ENCODE measurements at places on chromosomes 1 and 21.

DNA sequence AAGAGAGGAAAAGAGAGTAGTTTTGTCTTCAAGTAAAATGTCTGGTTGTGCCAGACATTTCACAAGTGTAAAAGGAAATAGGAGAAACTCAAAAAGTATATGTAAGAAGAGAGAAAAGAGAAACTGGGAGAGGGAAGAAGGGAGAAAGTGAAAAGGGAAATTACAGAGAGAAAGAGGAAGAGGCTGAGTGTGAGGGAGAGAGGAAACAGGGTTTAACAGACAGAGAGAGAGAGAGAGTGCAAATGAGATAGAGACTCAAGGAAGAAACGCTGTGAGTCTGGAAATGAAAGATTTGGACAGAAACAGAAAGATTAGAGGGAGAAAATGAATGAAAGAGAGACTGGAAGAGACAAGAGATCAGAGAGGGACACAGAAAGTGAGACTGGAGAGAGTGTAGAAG lies 806.2 kb downstream of the PLA2G4A start:
- DNase-seq = no peak

DNA sequence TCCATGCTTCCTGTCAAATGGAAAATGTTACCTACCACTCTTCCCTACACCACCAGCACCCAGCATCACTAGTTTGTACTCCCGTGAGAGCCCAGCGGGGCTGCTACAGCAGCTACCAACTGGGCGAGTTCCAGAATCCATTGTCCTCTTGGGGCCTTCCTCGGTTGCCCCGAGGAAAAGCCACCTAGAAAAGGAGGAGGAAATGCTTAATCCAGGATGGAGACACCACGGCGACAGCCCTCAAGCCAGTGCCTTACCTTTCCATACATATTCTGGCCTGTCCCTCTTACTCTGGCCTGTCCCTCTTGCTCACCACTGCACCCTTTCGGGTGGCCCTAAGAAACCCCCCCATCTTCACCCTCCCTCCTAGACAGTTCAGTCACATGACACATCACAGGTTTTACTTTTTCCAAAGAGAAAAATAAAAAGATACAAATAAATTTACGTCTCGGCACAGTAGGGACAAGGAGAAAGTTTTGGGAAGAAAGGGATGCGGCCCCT lies 478 bp downstream of the RIT1 start:
- no peak for DNase-seq

DNA sequence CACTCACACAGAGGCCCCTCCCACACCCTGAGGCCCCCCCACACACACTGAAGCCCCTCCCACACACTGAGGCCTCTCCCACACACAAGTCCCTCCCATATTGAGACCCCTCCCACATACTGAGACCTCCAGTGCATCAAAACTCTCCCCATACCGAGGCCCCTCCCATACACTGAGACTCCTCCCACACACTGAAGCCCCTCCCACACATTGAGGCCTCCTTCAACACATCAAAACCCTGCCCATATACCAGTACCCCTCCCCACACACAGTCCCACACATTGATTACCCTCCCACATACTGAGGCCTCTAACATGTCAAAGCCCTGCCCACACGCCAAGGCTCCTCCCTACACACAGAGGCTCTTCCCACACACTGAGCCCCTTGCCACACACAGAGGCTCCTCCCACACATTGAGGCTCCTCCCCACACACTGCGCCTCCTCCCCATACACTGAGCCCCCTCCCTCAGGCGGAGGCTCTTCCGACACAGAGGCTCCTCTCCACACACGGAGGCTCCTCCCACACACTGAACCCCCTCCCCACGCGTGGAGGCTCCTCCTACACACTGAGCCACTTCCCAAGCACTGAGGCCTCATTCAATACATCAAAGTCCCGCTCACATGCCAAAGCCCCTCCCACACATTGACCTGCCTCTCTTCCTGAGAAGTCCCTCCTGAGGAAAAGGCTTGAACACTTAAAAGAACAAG lies 392.3 kb downstream of the CAMTA1 start:
- no peak for DNase-seq

DNA sequence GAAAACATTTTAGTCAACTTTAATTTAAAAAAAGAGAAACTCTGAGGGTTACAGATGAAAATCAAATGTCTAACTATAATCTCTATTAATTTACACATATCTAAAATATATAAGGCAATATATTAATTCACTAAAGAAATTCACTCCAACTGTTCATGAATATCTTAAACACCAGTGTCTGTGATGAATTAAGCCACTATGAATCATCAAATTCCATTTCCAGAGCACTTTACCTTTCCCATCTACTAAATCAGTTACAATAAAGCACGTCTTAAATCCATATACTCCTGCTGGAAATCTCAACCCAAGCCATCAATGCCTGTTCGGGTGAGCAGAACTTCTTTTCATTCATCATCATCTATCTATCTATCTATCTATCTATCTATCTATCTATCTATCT lies 4.3 kb downstream of the TAF5L start:
- DNase-seq = no peak

DNA sequence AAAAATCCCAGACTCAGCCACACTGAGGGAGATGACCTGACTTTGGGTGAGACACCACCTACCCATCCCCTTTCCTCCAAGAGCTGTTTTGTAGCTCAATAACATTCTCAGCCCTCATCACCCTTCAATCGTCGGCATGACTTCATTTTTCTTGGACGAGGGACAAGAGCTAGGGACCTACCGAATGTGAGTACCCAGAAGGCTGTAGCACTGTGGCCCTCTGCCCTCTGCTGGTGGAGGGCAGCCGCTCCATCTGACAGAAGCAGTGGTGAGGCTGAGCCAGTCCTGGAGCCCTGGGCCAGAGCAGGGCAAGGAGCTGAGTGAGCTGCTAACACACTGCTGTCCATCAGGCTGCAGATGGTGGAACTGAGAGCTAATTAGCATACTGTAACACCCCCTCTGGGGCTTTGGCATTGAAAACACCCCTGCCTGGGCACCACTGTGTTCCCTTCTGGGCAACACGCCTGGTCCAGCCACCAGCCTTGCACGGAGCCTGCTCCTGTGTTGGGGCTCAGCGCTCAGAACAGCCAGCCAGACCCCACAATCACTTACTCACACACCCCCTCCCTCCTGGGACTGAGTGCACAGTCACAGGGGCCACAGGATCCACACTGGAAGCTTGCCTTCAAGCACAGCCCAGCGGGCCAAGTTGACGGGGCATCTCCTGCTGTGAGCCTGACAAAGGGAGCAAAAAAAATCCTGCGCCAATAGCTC lies 18.3 kb upstream of the ALPL start:
- DNase-seq = no peak

GRCh38 chr1:3597599-3597964 lies 13.7 kb downstream of the MEGF6 start:
- no peak for DNase-seq

GRCh38 chr1:22749919-22750684 lies 39.5 kb downstream of the EPHB2 start:
- no peak for DNase-seq

DNA sequence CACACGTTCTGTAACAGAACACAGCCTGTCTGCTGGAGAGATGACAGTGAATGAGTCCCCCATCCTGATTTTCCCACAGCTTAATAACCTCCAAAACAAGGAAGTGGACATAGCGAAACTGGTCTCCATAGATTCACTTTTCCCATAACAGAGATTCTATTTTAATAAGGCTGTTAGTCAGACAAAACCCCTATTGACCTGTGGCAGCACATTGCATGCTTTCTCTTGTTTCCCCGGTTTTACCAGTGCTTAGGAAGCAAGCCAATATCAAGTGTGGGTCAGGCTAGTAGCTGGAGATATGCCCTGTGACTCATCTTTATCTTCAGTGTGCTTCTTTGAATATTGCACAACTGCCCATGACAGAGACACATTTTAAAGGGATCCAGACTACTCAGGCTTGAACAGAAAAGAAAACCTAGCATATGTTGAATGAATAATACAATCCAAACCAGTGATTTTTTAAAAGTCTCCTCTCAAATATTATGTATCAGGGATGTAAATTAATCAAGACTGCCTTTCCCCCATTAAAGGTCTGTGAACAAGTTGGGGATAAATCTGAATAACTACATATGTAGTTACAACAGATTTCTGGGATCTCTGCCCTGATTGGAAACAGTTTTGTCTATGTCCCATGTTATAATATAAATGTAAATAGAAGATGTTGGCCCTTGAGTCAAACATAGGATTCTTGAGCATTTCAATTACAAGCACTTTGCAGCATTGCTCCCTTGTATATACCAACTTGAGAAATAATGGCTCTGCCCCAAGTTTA lies 11.9 kb upstream of the CLDN8 start:
- no peak for DNase-seq

DNA sequence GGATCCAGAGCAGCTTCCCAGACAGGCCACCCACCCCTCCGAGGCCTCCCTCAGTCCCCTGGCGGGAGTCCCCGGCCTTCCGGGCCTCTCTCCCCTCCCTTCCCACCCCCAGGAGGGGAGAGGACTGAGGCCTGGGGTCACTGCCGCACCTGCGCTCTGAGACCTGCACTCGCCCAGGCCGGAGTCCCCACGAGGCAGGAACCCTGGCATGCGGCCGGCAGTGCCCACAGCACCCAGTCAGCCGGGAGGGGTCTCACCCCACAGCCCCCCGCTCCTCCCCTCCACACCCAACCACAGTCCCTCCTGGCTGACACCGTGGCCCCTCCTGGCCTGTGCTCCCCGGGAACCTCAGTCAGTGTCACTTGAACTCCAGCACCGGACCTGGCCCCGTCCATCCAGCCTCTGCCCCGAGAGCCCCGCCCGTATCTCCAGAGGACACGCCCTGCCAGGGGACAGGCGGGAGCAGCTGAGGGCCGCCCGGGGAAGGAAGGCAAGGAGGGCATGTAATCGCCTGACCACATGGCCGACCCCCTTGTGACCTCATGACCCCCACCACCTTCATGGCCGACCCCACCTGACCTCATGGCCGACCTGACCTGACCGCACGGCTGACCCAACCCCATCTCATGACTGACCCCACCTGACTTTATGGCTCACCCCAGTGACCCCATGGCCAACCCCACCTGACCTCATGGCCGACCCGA lies 28.7 kb upstream of the TTLL10 start:
- no peak for DNase-seq

DNA sequence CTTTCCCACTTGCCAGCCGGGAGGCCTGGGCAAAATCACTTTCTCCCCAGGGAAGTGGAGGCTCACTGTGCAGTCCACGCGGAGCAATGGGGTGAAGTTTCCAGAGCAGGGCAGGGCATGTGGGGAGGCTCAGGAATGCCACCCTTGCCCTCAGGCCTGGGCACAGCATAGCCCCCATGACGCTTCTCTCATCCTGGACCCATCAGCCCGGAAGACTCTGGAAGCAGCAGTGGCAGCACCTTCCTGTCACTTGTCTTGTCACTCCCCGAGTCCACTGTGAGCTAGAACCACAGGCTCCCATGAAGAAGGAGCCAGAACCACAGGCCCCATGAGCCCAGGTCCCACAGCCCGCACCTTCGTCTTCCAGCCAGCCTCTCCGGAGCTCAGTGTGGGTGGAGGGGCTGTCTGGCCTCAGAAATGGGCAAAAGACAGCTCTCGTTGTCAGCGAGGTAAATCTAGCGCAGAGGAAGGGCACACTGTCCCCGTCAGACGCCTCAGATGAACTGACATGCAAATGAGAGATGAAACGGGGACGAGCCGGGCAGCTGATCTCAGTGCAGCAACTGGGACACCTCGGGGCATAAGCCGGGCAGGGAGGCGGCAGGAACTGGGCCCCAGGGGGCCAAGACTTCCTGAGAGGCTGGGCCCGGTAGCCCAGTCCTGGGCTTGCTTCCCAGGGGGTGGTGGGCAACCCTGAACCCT lies 6.1 kb downstream of the PDE9A start:
- no peak for DNase-seq

DNA sequence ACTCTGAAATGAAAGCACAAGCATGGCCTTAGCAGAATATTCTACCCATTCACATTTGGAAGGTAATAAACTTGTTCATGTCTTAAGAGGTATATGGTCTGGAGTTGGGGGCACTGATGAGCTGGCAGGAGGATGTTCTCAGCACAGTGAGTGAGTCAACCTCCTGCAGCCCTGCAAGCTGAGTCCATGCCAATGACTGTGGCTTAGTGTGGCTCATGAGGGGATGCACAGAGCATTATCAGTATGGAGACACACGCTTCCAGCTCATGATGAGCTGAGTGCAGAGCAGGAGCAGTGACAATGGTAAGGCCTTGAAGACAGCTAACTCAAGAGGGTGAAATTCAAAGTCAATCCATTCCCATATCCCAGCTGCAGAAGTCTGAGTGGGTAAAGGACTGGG lies 102.3 kb downstream of the TNFSF18 start:
- DNase-seq = no peak

- DNase-seq = no peak
Measured at GRCh38 chr1:215569986-215570824, 3.1 kb downstream of the KCTD3 start.

- DNase-seq = no peak
Measured at GRCh38 chr1:178964469-178965330, 61.0 kb upstream of the FAM20B start.

GRCh38 chr1:8468751-8469150 lies 150.8 kb downstream of the SLC45A1 start:
- no peak for DNase-seq

- no peak for DNase-seq
Measured at GRCh38 chr1:179881642-179882252, 338 bp upstream of the TOR1AIP1 start.

DNA sequence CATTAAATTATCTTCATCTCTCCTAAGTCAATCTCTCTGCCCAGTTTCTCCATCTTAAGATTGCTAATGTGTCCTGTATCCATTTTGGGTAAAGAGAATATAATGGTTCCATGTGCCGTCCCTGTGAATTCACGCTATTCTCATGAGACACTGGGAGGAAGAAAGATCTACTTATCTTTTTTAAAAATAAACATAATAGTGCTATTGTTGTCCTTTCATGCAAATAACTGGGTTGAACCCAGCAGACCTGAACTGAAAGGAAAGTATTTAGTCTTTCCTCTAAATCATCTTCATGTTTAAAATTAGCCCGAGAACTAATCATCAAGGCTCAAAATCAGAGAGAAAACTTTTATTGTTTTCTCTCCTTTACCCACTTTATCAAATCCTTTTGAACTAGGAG lies 22.4 kb downstream of the SLAMF1 start:
- no peak for DNase-seq

DNA sequence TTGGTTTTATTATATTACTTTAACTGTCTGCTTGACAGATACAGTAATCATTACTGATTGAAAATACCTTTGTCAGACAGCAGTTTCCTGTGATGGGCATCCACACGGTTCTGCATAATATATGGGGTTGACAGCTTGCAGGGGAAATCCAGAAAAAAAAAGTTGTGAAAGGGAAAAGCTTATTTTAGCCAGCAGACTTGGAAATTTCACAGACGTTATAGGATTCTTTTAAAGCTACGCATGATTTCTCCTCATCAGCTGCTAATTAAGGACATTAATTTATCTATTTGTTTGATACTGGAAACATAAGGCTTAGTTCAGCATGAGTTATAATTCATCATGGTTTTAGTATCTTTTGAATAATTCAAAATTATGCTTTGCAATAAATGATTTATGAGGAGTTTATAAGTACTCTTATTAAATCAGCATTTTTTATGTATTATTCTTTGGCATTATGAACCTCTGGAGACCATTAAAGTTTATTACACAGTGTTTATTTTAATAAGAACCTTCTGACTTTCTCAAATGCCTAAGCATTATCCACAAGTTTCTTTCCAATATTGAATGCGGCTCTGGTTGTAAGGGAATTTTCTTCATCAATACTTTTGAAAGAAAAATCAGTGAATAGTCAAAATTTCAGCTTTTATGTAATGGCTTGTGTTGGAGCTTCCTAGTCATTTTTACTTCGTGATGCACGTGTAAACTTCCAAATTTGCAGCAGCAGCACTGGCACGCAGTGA lies 235.3 kb upstream of the KCNK2 start:
- no peak for DNase-seq

GRCh38 chr1:8343464-8344001 lies 25.6 kb downstream of the SLC45A1 start:
- no peak for DNase-seq

- no peak for DNase-seq
Measured at GRCh38 chr1:153094426-153094825, at the start of gene SPRR2E. Gene SPRR2E, minus strand, starts transcription at chr1:153094526. Its CDS starts 775 bp downstream, at chr1:153093751.

All from stimulated activated CD8-positive, alpha-beta memory T cell treated with anti-CD3 and anti-CD28 coated beads, Interleukin-7, amount 100 ng/mL, for 1 hour (primary cell).